Midbrain (tissue), 1 donor: ENCODE measurements at places on chromosomes 16 and 17.

DNA sequence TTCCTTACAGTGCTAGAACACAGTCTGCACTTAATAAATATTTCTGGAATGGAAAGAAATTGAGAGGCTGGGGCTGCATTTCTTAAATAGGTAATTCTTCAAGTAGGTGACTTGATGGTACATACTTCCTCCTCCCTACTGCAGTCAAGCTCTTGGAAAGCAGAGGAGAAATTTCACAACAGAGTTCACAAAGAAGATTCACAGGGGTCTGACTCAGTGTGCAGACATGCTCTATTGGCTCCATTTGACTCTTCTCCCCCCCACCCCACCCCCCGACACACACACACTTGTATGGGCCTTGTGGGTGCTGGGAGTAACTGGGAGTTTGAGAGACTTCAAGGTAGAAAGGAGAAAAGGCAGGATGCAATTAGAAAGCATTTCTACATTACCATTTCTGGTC lies 6.2 kb upstream of the MYOCD start:
- no peak for DNase-seq

GRCh38 chr17:34840750-34841149 lies 120.5 kb downstream of the CCT6B start:
- DNase-seq = no peak

- peak; percentile 76 for DNase-seq
These were observed 21.2 kb downstream of the PDILT start for GRCh38 chr16:20383106-20384029.

DNA sequence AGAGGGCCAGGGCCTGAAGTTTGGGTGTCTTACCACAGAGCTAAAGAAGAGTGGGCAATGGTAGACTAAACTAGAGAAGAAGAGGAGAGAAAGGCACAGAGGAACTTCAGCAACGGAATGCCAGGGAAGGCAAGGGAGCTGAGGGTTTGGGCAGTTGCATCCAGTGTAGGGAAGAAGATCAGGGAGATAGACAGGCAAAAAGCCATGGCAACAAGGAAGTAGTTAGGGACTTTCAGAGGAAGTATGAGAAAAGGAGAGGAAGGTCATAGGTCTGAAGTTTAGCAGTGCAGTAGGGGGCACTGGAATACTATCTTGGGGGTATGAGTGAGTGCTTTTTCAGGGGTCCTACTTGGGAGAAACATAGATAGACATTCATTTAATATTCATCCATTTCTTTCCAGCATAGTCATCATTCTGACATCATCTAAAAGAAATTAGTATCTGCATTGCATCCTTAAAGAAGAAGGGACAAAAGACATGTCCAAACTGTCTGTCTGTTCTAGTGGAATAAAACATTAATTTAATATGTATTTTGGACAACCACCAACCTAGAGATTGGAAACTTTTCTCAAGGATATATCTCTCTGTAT lies 2.2 kb upstream of the NF1 start:
- DNase-seq = no peak

- no peak for DNase-seq
These were observed 885.8 kb downstream of the KCNJ2 start for GRCh38 chr17:71055128-71055527.

DNA sequence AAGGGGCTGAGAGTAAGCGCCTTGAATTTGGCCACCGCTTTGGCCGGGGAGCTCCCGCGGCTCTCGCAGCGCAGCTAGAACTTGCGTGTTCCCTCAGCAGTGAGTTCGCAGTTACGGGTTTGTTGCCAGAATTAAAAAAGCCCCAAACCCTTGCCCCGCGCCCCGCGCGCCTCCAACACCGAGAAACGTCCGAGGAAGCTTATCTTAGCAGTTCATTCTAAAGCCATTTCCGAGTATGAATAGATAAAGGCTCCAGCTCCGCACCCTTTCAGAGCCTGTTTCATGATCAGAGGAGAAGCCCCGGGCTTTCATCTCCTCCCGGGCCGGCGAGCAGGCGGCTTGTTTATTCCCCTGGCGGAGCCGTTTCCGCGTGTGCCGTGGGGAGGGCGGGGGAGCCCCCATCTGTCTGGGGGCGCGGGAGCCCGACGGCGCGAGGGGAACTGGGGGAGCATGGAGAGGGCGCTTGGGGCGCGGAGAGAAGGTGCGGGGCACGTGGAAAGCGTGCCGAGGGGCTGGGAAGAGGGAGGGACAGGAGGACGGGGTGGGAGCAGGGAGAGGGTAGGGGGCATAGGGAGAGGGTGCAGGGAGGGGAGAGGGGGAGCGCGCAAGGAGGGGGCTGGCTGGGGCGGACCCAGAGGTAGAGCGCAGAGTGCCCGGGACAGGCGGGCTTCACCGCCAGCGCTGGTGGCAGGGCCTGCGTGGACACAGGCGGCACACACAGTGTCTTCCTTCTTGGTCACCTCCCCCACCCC lies 9.9 kb downstream of the TBX4 start:
- DNase-seq = no peak

GRCh38 chr17:8282345-8282744 lies 6.1 kb upstream of the RANGRF start:
- DNase-seq = no peak

DNA sequence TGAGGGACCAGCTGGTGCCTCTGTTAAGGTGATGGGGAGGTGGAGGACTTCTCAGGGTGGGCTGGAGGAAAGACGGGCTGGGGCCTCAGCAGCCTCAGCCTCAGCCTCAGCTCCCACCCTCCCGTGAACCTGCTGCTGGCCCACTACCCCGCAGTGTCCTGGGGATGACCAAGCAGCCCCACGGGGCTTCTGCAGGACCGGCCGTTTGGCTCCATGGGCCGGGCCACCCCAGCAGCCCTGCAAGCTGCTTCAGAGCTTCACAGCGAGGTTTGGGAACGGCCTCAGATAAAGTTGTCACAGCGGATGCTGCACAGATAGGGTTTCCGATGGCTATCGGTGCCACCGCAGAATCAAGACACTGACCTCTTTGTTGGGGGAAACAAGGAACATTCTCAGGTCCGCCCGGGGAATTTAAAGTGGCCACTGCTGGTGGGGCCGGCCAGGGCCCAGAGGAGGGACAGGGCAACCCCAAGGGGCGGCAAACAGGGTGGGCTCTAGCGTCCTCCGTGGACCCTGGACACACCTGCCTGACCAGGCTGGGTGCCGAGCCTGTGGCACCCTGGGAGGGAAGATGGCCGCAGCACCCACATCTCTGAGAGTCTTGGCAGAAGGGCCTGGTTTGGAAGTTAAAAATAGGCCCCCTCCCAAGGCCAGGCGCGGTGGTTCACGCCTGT lies 47.8 kb upstream of the ZC3H18 start:
- DNase-seq = no peak

DNA sequence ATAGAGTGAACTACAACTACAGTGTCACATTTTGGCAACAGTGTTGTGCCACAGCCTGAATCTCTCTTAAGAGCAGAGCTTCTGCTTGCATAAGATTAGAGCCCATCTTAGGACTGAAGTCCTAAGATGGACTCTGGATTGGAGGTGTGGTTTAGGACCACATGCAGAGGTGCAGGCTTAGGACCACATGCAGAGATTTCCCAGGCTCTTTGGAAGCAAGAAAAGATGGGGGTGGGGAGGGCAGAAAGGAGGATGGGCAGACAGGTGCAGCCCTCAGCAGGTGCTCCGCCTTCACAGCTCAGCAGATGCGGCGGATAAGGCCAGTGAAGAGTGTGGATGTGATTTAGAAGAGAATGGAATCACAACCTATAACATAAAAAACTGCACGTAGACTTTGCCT lies 128.7 kb downstream of the TANGO6 start:
- no peak for DNase-seq

DNA sequence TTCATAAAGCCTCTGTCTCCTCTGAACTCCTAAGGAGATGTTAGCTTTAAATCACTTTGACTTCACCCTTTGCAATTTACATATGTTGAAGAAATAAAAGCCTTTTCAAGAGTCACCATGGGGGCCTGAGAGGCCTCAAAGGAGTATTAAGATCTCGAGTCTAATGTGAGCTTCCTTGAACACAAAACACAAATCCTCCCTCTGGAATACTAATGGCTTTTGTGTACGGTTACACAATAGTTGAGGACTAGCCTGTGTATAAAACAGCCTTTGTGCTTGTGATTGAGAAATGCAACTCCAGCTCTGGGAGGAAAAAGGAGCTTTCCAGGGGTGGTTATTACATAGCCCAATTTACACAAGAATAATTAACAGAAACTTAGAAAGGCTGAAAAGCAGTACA lies 1140.2 kb downstream of the CDH11 start:
- peak; percentile 20 for DNase-seq

- DNase-seq = no peak
These were observed 50.2 kb downstream of the HLF start for GRCh38 chr17:55314784-55315491.

DNA sequence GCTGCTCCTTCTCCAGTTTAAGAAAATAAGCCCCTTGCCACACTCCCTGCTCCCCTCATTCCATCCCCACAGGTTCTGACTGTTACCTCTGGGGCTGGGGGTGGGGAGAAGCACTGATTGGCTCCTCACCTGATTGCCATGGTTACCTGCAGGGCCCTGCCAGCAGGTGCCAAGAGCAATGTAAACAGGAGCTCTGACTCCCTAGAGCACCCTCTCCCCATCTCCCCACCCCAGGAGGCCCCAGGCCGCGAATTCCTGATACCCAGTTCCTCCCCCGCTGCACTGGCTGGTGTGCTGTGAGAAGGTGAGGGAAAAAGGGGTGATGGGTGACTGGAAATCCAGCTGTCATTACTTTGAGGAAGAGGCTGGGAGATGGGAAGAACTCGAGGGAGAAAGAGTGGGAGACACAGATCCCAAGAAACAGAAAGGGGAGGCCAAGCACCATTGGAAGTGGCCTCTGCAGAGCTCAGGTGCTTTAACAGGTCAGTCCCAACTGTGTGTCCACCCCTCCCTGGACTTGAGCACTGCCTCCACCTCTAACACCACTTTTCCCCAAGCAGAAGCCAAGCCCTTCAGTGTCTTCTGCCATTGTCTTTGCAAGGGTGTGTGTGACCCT lies 4.5 kb downstream of the PCGF2 start:
- no peak for DNase-seq

DNA sequence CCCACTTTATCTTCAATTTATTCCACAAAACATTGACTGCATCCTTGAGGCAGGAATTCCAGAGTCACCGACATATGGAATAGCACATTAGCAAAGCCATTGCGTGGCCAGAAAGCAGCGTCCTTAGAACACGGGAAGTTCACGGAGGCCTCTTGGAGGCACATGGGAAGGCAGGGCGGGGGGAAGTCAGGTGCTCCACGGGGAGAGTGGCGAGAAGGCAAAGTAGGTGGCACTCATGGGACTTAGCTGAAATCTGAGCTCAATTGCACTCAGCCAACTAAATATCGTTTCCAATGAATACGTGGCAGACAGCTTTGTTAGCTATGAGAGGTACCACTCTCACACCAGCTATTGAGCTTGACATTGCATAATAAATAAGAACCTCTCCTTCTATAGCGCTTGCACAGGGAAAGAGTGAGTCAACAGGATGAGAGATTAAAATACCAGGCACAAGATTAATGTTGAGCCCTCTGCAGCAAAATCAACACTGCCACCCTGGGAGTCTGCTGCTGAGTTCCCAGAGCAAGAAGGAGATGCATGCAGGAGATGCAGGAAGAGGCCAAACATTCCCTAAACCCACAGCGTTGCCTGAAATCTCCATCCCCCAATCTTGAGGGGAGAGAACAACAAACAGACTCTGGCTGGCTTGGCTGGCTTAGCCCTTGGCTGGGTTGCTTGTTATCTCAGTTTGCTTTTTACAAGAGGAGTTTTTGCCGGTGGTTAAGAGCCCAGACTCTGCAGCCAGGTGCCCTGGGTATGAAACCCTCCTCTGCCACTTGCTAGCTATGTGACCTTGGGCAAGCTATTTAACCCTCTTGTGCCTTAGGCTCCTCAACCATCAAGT lies 28.8 kb downstream of the ABCC12 start:
- no peak for DNase-seq

GRCh38 chr17:8966926-8967325 lies 1.4 kb upstream of the PIK3R5 start:
- DNase-seq = peak; percentile 14

DNA sequence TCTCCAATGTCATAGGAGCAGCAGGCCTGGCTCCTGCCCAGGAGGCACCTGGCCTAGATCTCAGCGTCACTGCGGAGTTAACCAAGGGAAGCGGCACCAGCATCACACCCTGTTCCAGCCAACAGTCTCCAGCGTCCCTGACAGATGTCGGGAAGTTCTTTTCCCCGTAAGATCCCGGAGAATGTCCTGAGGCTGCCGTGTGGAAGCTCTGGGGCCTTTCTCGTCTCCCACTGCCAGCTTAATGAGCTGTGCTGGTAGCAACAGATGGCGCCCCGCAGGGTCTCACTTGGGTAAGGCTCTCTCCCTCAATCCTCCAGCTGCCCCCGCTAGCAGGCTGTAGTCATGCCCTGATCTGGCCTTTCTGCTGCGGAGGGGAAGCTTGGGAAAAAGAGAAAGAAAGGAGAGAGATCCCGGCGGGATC lies 57.5 kb downstream of the MARCHF10 start:
- no peak for DNase-seq

- no peak for DNase-seq
These were observed 317 bp downstream of the TEFM start for GRCh38 chr17:30905742-30906100.

GRCh38 chr17:40150276-40150675 lies 9.9 kb downstream of the CASC3 start:
- DNase-seq = no peak

DNA sequence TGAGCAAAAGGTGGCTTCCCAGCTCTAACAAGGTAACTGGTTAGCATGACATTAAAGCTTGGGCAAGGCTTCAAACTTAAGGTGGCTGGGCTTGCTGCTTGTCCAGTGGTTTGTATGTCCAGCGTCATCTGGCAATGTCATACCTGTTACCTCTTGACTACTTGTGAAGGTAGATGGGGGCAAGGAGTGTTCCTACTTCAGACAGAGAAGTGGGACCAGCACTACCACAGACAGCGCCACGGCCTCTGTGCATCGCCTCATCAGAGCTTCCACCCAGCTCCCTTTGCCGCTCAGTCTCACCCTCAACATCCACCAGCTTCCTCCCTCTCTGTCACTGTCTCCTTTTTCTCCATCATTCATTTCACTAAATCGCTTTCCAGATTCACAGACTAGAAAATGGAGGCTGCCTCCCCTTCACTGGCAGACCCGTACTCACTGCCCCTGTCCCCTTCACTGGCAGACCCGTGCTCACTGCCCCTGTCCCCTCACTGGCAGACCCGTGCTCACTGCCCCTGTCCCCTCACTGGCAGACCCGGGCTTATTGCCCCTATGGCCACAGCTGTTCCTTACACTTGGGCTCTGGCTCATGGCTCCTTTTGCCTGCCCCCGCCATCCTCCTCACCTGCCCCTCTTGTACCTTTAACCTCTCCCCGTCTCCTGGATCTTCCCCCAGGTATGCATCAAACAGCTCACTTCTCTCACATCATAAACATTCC lies 14.8 kb downstream of the CYB5D2 start:
- no peak for DNase-seq

DNA sequence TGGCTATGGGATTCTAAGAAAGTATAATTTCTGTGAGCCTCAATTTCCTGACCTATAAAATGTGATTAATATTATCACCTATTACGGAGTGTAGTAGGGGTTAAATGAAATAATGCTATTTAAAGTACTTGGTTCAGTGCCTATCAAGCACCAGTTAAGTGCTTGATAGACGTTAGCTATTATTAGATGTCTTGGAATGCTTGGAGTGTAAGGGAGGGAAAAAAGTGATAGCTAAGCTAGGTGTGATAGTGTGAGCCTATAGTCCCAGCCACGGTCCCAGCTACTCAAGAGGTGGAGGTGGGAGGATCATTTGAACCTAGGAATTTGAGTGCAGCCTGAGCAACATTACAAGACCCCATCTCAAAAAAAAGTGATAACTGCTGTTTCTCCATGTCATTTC lies 7.5 kb downstream of the ORC6 start:
- DNase-seq = no peak

- peak; percentile 47 for DNase-seq
These were observed 28.1 kb downstream of the KIAA0513 start for GRCh38 chr16:85055493-85056210.
